ENCODE measurements at places on chromosomes 4 and X. TPM values are rescaled to one million over a fixed set of nuclear protein-coding genes. Genes with fewer than 3 reads are reported as not detected.

The RUFY3 gene
- 7.5 TPM for total RNA-seq

The TRO gene
- total RNA-seq: 0.69 TPM

The EDA gene
- 0.36 TPM for total RNA-seq

The HS3ST1 gene
- total RNA-seq: 0.45 TPM

The GPR82 gene
- total RNA-seq: not detected

The FAM156B gene
- 8.5 TPM for total RNA-seq

The PCDH10 gene
- total RNA-seq: 0.13 TPM

The FGF13 gene
- total RNA-seq: not detected

The USP9X gene
- total RNA-seq: 29.2 TPM

The NSD2 gene
- 36.5 TPM for total RNA-seq

The RBMX gene
- 217 TPM for total RNA-seq

The CPEB2 gene
- total RNA-seq: 10.9 TPM

The NEUROG2 gene
- total RNA-seq: not detected
